ENCODE measurements at places on chromosomes 3 and 15. TPM values are rescaled to one million over a fixed set of nuclear protein-coding genes. Genes with fewer than 3 reads are reported as not detected.

- ATAC-seq, result no peak
These were observed 26.7 kb upstream of the TGM5 start for GRCh38 chr15:43293432-43293831.

- no peak for ATAC-seq
These were observed 283.8 kb downstream of the RAP2B start for GRCh38 chr3:153445817-153446216.

DNA sequence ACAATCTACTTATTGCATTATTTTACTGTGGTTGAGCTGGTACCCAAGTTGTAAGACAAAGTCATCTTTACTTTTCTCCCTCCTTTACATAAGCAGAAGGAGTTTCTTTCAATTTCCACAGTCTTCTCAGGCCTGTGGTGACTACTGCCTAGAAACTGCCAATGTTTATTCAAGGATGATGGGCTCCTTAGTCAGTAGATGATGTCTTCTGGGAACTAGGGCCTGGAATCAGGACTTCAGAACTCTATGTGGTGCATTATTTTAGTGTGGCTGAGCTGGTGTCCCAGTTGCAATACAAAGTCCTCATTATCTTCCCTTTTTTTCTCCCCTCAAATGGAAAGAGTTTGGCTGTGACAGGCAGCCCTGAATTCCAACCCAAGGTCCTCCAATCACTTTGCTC, 1762.5 kb downstream of the SI start:
- ATAC-seq, result no peak

DNA sequence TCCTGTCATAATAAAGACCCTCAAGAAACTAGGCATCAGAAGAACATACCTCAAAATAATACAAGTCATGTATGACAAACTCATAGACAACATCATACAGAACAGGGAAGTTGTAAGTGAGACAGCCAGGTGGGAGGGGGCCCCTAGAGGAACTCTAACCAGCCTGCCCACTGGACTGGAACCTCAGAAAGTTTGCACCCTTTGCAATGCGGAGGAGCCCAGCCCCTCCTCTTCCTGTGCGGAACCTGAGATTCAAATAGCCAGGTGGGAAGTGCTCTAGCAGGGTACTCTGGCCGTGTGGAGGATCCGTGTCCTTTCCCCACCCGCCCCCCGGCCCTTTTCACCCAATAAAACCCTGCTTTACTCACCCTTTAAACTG, 387.0 kb upstream of the CBLB start:
- no peak for ATAC-seq

GRCh38 chr3:194869482-194870169, 183.9 kb downstream of the FAM43A start:
- ATAC-seq, result no peak

- no peak for ATAC-seq
These were observed 320.6 kb upstream of the KCNH8 start for GRCh38 chr3:18827664-18828063.

GRCh38 chr15:33392453-33392852, 81.7 kb downstream of the RYR3 start:
- ATAC-seq, result no peak

DNA sequence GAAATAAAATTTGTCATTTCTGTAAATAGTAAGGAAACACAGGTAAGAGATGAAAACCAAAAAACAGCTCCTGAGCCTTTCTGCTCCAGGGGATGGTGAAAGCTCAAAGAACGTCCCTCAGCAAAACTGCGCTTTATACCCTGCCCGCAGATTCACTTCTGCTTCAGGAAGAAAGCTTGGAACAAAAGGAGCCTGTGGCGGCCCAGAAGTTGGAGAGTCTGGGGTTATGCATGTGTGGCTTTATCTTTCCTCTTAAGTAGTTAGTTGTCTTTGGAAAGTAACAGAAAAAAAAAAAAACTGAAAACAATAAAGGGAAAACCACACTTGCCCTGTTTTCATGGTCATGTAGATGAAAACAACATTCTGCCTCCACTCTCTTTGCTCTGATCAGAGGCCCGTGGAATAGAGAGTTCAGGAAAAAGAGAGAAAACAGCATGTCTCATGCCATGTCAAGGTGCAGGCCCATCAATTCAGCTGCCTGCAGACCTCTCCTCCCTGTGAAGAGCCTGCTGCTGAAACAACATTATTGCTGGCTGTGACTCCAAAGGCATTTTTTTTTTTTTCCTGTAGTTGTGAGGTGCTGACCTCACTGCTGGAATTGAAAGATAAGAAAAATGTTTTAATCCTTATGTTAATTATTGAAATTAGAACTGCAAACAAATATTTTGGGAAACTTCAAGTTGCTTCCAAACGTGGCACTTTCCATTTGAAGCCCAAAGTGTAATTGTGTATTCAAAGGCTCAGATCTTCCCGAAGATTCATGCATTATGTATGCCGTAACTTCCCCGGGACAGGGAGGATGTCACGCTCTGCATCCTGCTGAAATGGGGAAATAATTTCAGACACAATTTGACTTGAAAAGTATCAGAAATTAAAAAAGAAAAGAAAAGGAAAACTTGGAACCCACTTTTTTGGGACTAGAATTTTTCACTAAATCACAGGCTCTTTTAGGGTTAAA, 108.4 kb upstream of the ZNF385D start:
- no peak for ATAC-seq

- ATAC-seq, result peak; percentile 53
These were observed 31.8 kb upstream of the RASA2 start for GRCh38 chr3:141454906-141455602.

DNA sequence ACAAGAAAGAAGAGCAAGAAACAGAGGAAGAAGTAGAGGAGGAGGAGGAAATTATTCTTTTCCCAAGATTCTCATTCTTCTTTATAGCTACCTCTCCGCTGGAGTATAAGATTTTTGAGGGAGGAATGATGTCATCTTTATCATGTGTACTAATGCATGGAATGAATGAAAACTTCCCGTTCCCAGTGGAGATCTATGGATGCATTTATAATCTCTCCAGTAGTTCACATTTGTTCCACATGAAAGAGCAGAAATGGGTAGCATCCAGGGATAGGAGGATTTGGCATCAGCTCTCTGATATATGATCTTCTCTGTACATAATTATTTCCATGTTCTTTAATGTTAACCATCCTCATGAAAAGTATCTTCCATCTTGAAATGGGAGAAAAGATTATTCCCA, 244.4 kb downstream of the ADAMTSL3 start:
- no peak for ATAC-seq

DNA sequence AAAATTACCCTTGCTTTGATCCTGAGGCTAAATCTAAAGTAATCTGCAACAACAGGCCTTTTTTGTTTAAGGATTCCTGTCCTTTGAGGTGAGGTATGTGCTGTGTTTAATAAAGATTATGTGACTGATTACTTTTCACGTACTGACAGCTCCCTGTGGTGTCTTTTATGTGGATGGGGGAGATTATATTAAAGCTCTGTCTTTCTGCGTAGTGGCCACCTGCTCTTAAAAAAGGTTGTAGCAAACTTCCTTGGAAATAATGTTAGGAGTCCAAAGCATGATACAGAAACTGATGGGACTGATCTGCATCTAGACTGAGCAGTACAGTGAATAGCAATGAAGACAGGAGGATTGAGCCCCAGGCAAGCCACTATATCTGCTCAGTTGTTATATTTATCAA, 453.0 kb upstream of the GOLIM4 start:
- no peak for ATAC-seq

DNA sequence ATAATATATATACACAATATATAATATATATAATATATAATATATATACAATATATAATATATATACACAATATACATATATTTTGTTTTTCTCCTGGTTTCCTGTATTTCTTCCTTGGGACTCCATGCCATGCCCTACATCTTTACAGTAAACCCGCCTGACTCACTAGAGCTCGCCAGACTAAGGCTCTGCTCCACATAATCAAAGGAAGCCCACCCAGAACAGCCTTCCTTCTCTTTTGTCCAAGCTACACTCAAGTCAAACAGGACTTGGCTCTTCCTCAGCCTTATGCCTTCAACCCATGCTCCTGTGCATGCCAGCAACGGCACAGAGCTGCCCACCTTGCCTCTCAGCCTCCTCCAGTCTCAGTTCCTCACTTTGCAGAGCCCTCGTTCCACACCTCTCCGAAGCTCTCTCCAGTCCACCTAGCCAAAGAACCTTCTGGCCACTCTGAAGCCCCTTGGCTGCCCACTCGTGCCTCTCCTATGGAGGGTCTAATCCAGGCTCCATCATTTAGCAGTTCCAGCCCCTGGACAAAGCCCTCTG, 109.1 kb downstream of the RFTN1 start:
- peak; percentile 22 for ATAC-seq

DNA sequence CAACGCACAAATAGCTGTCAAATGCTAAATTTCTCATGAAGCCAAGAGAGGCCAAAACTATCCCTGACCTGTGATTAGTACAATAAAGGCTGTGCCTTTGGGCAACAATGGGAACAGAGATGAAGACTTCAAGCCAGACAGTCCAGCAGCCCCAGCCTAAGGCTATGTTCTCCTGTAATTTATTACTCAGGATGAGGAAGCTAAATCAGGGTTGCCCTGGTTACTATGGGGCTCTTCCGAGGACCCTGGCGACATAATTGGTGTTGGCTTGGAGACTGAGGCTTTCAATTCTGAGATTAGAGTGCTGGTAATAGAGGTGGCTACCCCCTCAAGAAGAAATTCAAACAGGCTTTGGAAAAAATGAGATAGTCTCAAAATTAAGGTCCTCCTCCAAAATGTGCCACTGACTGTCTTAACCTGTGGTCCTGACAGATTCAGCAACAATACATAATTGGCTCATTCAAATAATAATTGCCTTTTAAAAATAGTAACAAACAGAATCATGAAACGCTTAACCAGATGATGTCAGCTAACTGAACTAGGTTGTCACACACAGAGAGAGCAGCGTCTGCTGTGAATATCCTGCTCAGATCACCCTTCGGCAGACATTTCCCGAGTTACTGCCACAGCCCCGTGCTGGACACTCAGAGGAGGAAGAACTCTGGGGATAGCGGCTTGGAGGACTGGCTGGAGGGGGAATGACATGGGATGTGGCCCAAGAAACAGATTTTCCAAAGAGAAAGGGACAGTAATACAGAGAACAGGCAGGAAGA, 43.0 kb downstream of the NSMCE3 start:
- no peak for ATAC-seq

DNA sequence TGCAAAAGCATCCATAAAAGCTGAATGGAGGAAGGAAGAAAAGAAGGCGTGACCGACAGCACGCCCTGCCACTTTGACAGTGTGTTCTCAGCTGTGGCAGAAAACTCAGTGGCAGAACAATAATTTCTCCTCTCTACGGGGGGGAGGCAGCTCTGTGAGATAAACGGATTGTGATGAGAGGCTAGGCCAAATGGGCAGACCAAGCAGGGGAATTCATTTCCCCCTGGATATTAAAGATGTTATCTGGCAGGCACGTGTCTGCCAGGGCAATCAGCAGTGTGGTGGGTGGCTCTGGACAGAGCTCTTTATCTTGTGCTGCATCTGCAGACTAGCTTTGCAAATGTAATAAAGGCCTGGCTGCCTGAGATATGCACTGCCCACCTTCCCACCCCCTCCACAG, 1.9 kb upstream of the RMDN3 start:
- no peak for ATAC-seq

DNA sequence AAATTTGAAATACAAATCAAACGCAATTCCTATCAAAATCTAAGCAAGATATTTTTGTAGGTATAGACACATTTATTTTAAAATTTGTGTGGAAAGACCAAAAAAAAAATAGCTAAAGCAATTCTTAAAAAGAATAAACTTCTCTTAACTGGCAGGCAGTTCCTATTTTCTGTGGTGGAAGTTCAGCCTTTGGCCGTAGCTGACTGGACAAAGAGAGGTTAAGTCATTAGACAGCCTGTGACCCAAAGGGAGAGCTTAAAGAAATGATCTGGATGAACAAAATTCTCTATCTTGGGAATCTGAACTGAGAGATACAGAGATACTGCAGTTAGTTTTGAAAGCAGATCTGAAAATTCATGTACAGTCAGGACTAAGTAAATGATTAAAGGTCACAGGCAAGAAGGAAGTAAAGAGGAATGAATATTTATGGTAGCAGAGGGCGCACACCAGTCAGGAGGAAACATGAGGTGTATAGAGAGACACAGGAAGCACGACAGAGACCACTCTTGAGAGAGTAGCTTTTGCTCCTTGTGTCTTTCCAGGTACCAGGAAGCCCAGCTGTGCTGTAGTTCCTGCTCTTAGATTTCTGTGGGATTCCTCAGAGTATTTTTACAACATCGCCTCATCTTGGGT, 57.5 kb downstream of the TPRG1 start:
- no peak for ATAC-seq

DNA sequence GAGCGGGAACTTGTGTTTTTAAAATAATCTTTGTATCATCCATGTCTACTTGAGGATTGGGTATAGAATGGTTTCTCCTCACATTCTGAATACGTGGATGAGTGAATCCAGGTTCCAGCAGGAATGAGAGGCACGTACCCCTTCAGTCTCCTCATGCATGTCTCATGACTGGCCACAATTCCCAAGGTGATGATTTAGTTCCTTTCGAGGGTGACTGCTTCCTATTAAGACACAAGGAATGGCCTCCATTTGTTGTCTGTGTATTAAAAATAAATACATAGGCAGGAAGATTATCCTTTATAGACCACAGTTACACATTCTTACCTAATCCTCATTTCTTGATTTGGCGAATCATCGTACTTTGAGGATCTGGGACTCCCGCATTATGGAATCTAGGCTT, 217.0 kb upstream of the LRIG1 start:
- no peak for ATAC-seq

DNA sequence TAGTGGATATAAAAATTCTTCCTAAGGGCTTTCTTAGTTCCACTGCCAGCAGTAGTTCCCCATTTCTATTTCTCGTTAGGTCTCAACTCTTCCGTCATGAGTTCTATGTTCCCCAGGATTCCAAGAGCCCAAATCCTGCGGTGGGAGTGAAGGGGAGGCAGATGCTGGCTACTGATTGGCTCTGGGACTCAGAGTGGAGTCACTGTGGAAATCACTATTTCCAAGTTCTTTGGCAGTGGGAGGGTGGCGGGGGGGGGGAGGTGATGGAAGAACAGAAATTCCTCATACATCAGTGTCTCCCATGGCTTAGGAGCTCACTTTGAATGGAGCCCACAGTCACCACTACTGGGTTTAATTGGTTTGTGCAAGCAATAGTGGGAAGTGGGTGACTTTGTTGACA, 5.6 kb downstream of the CCR1 start:
- ATAC-seq, result no peak

GRCh38 chr15:62052713-62053112, 7.5 kb downstream of the VPS13C start:
- no peak for ATAC-seq

DNA sequence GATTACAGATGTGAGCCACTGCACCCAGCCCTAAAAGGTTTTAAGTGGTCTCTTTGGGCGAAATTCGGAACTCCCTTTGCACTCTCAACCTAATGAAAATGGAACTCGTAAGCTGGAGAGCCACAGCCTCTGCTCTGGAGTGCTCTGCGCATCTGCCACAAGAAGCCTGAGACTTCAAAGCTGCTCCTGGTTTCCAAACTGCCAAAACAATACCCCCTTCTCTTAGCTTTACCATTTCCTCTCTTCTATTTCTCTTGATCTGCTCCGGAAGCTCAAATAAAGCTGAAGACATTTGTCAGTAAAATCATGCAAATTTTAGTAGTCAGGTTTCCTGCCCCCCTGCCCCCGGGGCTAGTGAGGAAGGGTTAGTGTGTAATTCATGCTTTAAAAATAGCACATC, 312.7 kb downstream of the MFSD1 start:
- ATAC-seq, result no peak

The C3orf85 gene
- not detected for total RNA-seq

The ANKRD28 gene
- total RNA-seq, result 26.8 TPM

The GOLGA6L6 gene
- not detected for total RNA-seq

The PLOD2 gene
- total RNA-seq, result 100 TPM

The EPB42 gene
- 0.40 TPM for total RNA-seq

The RARRES1 gene
- total RNA-seq, result 110 TPM
